Urinary bladder (tissue), 4 donors: ENCODE measurements at places on chromosomes 11 and 22. TPM values are rescaled to one million over a fixed set of nuclear protein-coding genes. Genes with fewer than 3 reads are reported as not detected.

GGTLC2 gene
- polyA plus RNA-seq = not detected

CEP126 gene
- 3.2 TPM for polyA plus RNA-seq

RAG2 gene
- polyA plus RNA-seq = not detected

OR8G5 gene
- not detected for polyA plus RNA-seq

- no peak for DNase-seq
Observed at GRCh38 chr11:78298291-78298771, 109.6 kb downstream of the USP35 start.

DNA sequence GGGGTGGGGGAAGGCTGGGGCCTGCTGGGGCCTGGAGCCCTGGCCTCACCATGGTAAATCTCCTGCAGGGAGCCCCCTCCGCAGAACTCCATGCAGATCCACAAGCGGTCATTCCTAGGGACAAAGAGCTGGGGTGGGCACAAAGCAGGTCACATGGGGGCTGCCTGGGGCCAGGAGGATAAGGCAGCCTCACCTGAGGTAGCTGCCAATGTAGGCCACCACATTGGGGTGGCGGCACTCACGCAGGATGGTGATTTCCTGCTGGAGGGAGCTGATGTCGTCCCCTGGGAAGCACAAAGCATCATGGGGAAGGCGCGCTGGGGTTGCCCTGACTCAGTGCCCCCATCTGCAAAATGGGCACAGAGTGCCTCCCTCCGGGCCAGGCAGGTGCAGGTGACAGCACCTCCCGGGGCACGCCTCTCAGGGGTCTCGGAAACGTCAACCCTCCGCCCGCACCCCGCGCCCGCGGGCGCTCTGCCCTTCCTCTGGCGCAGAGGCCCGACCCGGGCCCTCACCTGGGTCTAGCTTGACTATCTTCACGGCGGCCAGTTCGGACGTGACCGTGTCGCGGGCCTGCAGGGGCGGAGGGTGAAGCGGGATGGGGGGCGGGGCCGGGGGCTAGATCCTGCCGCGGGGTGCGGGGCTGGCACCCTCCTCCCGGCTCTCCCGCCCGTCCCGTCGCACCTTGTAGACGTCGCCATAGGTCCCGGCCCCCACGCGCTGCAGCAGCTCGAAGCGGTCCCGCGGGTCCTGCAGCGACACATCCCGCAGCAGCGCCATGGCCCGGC is 450 bp downstream of the MAP4K2 start:
- no peak for DNase-seq

- no peak for DNase-seq
Observed at GRCh38 chr11:36002196-36002595, 58.3 kb downstream of the LDLRAD3 start.

GRCh38 chr22:44224166-44224565 is 43.4 kb downstream of the PARVG start:
- DNase-seq = no peak

- DNase-seq = no peak
Observed at GRCh38 chr11:79081471-79082031, 359.3 kb downstream of the TENM4 start.
